NCI-H1092 treated with DMSO at 0.1 percent for 48 hours (cell line): ENCODE measurements at places on chromosomes 6 and 20.

GRCh38 chr20:62289898-62290297, 12.9 kb upstream of the ADRM1 start:
- no peak for DNase-seq

GRCh38 chr6:4055420-4056041, 23.4 kb downstream of the FAM217A start:
- DNase-seq: no peak

DNA sequence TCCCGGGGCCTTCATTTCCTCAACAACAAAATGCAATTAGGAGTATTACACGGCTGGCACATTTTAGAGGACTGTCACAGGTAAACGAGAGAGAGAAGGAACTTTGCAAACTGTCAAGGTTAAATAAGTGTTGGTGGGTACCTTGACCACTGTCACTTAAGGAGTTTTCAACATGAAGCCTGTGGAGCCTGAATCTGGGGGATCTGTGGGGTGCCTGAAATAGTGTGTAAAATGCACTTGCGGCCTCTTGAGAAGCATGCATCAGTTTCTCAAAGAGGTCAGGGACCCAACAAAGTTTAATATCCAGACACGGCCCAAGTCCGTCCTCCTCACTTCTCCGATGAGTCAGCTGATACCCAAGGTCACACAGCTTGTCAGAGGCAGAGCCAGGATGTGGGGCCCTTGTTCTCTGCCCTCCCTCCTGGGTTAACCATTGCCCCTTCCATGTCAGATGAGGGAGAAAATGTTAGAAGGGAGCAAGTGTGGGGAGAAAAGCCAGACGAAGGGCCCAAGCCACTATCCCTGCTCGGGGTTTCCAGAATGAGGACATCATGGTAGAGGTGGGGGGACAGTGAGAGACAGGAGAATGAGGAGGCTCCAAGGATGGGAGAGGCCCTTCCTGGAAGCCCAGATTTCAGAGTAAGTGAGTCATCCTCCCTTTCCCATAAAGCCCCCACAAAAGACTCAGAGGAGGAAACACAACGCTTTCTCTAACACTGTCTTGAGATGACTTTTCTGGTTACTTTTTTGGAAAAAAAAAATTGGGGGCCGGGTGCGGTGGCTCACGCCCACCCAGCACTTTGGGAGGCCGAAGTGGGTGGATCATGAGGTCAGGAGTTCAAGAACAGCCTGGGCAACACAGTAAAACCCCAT, 42.2 kb downstream of the C6orf132 start:
- DNase-seq: no peak

- DNase-seq: no peak
Observed at GRCh38 chr20:1809611-1810510, 85.3 kb upstream of the SIRPA start.

- no peak for DNase-seq
Observed at GRCh38 chr20:2874456-2874855, 1.2 kb downstream of the PTPRA start.
